ENCODE measurements at places on chromosomes 3 and 15.

- no peak for DNase-seq
Observed at GRCh38 chr15:80599359-80599758, 95.8 kb upstream of the ABHD17C start.

GRCh38 chr3:136465296-136465695 lies 215.2 kb downstream of the PCCB start:
- DNase-seq = no peak

DNA sequence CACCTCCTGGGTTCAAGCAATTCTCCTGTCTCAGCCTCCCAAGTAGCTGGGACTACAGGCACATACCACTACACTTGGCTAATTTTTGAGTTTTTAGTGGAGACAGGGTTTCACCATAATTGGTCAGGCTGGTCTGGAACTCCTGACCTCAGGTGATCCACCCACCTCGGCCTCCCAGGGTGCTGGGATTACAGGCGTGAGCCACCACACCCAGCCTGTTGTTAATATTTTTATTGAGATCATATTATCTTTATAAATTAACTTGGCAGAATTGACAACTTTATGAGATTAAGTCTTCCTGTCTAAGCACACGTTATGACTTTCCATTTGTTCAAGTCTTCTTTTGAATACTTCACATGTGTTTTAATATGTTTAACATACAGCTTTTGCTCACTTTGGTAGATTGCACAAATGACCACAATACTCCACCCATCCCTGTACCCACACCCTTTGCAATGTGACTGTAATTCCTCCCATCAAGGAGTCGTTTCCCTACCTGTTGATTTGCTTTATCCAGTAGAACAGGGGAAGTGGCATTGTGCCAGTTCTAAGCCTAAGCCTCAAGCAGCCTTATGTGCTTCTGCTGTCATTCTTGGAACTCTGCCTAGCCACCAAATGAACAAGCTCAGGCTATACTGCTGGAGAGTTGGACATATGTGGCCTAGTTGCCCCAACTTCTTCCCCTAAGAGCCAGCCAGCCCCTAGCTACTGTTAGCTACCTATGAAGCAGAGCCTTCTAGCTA lies 8.2 kb downstream of the XYLB start:
- DNase-seq = no peak

- no peak for DNase-seq
Observed at GRCh38 chr3:122091602-122092295, 36.6 kb downstream of the CD86 start.

DNA sequence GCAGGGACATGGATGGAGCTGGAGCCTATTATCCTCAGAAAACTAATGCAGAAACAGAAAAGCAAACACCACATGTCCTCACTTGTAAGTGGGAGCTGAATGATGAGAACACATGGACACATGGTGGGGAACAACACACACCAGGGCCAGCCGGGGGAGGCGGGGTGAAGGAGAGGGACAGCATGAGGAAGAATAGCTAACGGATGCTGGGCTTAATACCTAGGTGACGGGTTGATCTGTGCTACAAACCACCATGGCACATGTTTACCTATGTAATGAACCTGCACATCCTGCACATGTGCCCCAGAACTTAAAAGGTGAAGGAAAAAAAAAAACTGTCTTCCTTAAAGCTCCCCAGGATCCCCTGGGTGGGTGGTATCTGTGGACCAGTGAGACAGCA lies 87.1 kb downstream of the ADAMTS17 start:
- no peak for DNase-seq

- no peak for DNase-seq
Observed at GRCh38 chr3:23372285-23372684, 169.2 kb downstream of the UBE2E2 start.

- DNase-seq = no peak
Observed at GRCh38 chr15:33454996-33455395, 144.2 kb downstream of the RYR3 start.

GRCh38 chr3:105339946-105340345 lies 26.8 kb upstream of the ALCAM start:
- no peak for DNase-seq

DNA sequence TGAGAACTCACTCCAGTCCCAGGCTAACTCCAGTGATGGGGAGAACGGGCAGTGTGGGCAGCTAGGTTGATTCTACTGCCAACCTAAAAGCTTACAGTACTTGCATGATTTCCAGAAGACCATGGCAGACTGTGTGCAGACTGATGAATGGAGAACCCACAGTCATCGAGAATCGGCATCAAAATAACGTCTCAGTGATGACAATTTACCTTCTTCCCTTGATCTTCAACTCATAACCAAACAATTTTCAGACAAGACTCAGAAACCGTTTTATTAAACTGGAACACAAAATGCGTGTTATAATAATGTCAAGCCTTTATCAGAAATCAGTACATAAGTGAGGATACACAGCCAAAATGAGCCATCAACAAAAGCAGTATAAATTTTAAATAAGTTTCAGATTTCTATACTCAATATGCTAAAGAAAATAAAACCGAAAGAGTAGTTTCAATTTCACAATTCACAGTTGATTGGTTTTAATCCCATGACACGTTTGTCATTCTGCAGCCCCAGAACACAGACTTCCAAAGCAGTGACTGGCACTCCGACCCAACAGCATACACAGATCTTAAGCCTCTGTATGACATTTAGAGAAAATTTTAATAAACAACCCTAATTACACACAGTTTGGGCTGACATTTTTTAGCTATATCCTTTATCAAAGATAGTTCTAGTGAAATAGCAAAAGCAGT lies 54.5 kb downstream of the ZMAT3 start:
- no peak for DNase-seq

GRCh38 chr3:184914628-184915027 lies 102.7 kb downstream of the VPS8 start:
- DNase-seq = no peak

- no peak for DNase-seq
Observed at GRCh38 chr15:85690561-85691231, 104.0 kb downstream of the KLHL25 start.

- no peak for DNase-seq
Observed at GRCh38 chr3:1235526-1236120, 142.8 kb downstream of the CNTN6 start.

DNA sequence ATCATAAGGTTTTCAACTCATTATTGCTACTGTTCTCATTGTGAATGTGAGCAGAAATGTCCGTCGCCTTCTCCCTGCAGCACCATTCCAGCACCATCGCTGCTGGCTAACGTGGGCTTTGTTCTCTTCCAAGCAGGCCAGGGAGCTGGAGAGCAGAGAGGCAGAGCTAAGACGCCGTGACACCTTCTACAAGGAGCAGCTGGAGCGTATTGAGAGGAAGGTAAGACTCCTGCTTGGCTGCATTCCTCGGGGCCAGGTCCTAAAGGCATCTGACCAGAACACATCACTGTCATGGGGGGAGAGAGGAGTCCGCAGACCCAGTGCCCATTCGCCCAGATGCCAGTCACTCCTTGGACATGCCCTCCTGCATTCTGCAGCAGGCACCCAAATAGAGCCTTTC lies 130.4 kb upstream of the PLXNA1 start:
- DNase-seq = no peak

GRCh38 chr3:98259707-98260106 lies 4.3 kb upstream of the OR5H6 start:
- DNase-seq = peak; percentile 12

- no peak for DNase-seq
Observed at GRCh38 chr3:129645286-129645685, 38.8 kb upstream of the PLXND1 start.

GRCh38 chr15:76208786-76209424 lies 102.4 kb downstream of the ETFA start:
- DNase-seq = no peak

DNA sequence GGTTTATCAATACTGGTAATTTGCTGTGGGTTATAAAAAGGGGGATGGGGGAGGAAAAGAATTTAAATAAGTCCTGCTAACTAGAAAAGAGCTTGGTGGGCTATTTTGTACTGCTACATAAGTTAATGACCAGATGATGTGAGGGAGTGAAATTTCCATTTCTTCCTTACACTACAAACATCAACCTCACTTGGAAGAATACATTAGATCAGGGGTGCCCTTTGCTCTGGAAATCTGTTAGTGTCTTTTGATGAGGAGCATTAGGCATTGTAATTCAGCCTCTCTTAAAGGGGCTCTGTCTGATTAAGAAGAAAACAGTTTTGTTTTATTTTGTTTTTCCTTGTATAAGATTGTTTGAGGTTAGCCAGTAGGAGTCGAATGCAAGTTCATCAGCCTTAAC lies 576.4 kb upstream of the TBL1XR1 start:
- DNase-seq = no peak

DNA sequence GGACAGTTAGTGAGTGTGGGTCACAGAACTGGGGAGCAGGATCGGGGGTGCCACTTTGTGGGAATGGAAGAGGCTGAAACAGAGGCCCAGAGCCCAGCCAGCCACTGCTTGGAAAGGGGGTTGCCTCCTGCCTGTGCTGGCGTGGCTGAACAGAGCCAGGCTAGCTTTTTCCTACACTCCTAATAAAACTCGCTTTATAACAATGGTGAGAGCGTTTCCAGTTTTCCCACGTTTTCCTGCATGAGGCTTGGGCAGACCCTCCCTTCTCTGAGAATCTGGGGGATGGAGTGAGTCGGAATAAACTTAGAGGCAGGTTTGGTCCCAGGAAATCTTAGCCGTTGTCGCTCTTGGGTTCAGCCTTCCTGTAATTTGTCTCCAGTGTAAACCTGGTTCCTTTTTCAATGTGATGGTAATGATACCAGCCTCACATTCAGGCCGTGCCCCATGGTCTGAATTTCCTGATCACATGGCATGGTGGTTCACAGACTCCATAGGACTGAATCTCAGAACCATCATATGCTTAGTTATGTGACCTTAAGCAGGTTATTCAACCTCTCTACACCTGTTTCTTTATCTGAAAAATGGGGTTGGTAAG lies 6.5 kb upstream of the FGD5 start:
- no peak for DNase-seq

DNA sequence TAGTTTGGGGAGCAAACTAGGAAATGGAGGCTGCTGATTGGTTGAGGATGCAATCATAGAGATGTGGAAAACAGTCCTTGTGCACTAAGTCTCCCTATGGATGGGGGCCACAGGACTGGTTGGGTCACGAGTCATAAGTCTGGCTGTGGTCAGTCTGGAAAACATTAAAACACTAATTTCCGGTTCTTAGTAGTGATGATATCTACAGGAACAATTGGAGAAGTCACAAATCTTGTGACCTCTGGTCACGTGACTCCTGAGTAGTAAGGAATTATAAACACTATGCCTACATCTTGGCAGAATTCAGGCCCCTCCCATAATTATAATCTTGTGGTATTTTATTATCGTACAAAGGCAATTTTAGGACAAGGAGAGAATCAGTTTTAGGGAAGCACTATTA lies 317.3 kb upstream of the ARPP21 start:
- DNase-seq = no peak

- DNase-seq = no peak
Observed at GRCh38 chr3:64667138-64667537, 20.7 kb downstream of the ADAMTS9 start.

GRCh38 chr15:63634154-63634553 lies 37.0 kb downstream of the FBXL22 start:
- no peak for DNase-seq

DNA sequence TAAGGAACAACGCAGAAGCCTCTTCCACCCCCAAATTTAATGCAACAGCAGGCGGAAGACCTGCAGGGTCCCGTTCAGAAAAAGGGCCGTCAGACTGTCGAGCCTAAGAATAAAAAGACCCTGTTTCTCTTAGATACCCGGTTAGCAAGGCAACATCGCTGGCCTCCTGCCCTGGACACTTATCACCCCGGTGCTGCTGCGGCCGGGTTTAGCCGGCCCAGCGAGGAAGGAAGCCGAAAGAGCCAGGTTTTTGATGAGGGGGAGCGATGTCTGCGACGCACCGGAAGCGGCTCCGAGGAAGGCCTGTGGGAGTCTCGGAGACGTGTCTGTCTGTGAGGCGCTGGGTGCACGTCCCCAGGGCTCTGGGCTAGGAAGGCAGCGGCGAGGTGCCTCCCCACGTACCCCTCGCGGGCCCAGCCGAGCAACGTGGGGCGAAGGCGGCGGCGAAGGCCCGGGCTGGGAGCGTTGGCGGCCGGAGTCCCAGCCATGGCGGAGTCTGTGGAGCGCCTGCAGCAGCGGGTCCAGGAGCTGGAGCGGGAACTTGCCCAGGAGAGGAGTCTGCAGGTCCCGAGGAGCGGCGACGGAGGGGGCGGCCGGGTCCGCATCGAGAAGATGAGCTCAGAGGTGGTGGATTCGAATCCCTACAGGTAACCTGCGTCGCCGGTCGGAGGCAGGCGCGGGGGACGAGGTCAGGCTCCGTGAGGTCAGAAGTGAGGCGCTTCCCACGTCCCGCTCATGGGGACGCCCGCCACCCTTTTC lies at the start of gene UBA5:
Gene UBA5 (plus strand): TSS at position 278 of the 759 bp plus-strand sequence. CDS start 209 bp downstream, at position 487.
- DNase-seq = peak; percentile 58

DNA sequence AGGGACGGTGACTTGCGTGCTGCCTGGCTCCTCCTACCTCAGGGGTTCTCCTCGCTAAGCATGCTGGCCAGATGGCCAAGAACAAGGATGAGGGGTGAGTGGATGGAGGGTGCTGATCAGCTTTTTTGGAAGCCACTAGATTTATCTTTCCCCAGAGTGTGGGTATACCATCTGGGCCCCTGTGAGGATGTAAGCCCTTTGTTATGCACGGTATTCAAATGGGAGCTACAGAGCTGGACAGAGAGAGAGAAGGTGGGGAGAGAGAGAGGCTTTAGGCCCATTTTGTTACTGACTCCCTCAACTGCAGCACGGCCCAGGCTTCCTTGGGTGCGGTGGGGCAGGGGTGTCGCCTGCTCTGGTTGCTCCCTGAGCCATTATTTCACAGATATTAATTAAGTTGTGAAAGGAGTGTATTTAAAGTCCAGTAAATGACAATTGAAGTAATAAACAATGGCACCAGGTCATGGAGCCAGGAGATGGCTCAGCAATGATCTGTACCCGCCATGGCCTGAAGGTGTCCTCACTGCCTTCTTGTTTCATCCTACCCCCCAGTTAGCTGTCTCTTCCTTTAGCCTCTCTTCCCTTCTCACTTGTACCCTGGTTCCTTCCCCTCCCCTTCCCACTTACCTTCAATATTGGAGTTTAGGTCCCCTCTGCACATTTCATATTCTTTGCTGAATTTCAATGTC lies 158.0 kb downstream of the CLSTN2 start:
- peak; percentile 31 for DNase-seq

DNA sequence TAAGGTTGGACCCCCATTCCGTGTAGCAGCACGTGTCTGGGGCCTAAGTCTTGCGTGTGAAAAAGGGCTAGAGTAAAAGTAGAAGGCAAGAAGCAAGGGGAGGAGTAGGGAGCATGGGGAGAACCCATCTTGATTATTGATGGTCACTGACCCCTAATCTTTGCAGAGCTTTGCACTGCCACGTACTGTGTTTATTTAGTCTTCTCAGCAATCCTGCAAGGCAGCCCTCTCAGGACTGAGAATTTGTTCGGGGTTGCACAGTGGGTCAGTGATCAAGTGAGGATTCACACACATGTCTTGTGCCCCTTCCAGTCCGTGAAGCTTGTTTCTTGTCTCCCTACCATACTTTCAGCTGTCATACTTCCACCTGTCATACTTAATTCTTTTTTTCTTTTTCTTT lies 7.2 kb downstream of the SEMA4B start:
- no peak for DNase-seq

All from HEK293T (cell line).